ENCODE measurements at places on chromosomes 7 and 10.

GRCh38 chr7:35599645-35600044, 95.3 kb downstream of the HERPUD2 start:
- DNase-seq = no peak

DNA sequence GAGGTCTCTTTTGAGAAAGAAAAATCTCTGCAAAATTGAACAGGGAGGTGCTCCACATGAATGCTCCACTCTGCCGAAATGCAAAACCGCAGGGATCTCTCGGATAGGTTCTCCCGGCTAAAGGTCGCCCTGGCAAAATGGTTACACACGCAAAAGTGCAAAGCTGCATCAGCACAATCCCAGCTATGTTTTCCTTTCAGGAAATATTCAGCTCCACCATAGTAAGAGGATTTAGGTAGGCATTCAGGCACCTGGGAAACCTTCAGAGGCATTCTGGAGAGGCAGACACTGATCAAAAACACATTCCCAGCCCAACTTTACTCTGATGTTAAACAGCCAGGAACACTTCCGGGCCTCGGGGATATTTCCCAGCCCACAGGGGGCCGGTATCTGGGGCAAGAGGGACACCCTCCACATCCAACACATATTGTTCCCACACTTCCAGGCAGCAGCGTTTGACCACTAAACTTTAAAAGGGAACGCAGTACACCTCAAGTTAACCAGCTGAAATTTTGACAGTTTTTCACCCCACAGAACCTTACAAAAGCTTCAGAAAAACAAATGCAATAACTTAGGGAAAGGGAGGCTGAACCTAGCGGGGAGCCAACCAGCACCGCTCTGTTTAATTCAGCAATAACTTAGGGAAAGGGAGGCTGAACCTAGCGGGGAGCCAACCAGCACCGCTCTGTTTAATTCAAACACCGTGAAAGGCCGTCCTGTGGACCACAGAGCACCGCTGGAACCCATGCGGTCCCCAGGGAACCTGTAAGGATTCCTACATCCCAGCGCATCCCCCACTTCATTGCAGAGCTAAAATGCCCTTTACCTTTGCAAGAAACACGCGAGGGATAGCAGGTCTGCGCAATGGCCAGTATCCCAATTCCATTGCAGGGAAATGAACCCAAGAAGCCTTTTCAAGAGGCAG, 45.9 kb downstream of the TNS3 start:
- DNase-seq = no peak

DNA sequence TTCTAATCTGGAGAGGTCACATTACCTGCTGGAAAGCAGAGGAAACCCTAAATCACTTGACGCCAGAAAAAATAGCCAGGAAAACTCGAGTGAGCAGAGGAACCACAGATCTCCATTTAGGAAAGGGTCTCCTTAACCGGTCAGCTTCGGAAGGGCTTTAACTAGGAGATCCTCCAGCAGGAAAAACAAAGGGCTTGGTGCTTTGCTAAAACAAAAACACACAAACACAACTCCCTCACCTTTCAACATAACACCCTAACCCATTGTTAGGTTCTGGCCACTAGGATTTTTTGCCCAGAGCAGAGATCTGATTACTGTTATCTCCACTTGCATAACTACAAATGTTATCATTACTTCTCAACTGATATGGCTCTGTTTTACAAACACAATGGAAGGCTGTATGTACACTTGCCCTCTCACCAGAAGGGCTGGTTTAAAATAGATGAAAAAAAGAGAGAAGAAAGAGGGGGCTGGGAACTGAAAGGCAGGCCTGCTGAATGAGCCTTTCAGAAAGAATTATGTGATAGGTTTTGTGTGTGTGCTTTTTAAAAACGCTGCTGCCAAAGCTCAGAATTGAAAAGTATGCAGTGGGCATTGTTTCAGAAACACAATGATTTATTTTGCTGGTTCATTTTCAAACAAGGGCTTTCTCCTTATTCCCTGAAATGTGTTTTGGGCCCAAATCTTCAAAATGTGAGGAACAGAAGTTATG, 161.5 kb downstream of the FGFR2 start:
- no peak for DNase-seq

DNA sequence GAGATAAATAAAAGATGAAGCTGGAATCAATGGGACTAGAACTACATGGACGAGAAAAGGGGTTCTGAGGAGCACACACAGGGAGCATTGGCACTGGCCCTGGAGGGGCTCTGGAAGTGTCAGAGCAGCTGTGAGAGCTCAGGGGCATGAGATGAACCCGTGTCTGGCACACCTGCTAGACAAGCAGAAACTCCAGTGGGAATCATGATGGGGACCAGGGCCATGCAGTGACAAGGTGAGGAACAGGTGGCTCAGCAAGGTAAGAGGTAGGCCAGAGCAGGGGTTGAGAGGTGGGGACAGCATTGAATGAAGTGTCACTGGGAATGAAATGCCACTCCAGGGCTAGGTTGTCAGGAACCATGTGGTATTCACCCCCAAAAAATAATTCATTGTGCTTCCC, 588.5 kb downstream of the GRID1 start:
- DNase-seq = no peak

- DNase-seq = no peak
These were observed 131.5 kb downstream of the C10orf105 start for GRCh38 chr10:71587941-71588573.

DNA sequence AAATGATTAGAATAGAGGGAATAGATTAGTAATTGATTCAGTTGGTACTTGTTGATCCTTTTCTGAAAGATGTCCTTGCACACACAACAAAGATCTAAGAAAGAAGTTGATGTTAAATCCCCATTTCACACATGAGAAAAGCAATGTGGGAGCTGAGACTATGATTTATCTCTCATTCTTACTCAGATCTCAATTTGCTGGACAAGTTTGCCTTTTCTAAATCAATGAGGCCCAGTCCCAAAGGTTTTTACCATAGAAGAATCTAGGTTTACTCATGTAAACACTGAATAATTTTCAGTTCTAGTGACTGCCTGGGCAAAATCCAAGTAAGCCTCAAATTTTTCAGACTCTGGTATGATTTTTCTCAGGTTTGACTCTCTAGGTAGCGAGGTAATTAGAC, 25.5 kb upstream of the PLXNA4 start:
- DNase-seq = no peak

GRCh38 chr7:86916277-86916825, 143.1 kb downstream of the ELAPOR2 start:
- no peak for DNase-seq

DNA sequence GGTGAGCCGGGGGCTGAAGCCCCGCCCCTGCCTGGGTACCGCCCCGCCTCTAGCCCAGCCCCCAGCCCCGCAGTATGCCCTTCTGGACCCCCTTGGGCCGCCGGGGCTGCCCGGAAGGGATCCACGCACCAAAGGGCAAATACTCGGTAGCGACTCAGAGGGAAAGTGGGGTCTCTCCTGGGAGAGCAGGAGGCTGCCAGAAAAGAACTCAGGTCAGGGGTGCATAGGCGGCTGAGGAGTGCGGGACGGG, 796 bp downstream of the FBXL15 start:
- no peak for DNase-seq

DNA sequence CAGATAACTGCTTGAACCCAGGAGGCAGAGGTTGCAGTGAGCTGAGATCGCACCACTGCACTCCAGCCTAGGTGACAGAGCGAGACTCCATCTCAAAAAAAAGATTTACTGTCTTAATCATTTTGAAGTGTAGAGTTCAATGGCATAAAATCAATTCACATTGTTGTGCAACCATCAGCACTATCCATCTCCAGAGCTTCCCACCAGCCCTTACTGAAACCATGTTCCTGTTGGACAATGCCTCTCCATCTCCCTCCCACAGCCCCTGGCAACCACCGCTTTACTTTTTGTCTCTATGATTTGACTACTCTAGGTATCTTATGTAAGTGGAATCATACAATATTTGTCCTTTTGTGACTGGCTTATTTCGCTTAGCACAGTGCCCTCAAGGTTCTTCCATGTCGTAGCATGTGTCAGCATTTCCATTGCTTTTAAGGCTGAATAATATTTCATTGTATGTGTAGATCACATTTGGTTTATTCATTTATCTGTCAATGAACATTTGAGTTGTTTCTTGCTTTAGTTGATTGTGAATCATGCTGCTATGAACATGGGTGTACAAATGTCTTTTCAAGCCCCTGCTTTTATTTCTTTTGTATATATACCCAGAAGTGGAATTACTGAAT, 33.1 kb downstream of the NACAD start:
- DNase-seq = no peak

DNA sequence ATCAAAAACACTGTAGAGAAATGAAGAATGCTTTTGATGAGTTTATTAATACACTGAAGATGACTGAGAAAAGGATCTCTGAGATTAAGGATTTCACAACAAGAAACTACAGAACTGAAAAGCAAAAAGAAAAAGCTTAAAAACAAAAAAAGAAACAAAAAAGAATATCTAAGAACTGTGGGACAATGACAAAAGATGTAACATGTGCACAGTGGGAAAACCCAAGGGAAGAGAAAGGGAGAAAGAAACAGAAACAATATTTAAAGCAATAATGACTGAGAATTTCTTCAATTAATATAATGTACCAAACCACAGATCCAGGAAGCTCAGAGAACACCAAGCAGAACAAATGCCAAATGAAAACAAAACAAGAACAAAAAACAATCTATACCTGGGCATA, 42.2 kb downstream of the TFEC start:
- no peak for DNase-seq

DNA sequence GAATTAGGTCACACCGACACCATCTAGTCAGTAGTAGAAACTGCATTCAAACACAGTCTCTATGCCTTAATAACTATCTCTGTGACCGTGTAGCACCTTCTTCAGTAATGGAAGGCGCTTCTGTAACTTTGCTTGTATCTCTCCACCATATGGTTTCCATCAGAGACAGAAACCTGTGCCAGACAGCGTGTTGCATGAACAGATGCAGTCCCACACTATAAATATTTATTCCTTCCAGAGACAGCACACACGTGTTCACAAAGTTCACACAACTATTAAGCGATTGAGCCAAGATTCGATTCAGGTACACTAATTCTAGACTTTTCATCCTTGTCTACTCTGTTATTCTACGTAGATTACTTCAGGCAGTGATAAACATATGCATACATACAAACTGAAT, 873.9 kb upstream of the MBL2 start:
- no peak for DNase-seq
